Activated CD4-positive, alpha-beta memory T cell treated with anti-CD3 and anti-CD28 coated beads, Interleukin-2, amount 10 ng/mL, durations not matched to agents 7 days and 5 days (primary cell): ENCODE measurements at places on chromosomes 7 and 10.

GRCh38 chr7:12975412-12975811 is 288.0 kb downstream of the ARL4A start:
- DNase-seq = no peak

DNA sequence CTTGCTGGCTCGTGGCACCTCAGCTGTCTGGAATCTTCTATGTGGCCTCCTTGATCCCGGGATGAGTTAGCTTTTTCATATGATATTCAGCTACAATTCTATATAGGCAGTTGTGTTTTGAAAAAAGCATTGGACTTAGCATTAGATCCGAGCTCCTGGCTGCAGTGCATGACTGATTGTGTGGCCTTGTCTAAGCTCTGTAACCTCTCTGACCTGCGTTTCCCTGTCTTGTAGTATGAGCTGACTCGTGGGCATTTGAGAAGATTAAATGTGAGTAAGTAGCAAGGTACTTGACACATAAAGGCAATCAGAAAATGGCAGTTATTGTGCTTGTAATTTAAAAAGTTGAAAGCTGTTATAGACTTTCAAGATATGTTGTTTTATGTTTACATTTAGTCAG is 85.9 kb downstream of the CCNY start:
- no peak for DNase-seq

- no peak for DNase-seq
These were observed 7.8 kb downstream of the DCLRE1A start for GRCh38 chr10:113846036-113846435.

GRCh38 chr10:37831495-37832333 is 25.7 kb downstream of the ZNF248 start:
- DNase-seq = no peak

DNA sequence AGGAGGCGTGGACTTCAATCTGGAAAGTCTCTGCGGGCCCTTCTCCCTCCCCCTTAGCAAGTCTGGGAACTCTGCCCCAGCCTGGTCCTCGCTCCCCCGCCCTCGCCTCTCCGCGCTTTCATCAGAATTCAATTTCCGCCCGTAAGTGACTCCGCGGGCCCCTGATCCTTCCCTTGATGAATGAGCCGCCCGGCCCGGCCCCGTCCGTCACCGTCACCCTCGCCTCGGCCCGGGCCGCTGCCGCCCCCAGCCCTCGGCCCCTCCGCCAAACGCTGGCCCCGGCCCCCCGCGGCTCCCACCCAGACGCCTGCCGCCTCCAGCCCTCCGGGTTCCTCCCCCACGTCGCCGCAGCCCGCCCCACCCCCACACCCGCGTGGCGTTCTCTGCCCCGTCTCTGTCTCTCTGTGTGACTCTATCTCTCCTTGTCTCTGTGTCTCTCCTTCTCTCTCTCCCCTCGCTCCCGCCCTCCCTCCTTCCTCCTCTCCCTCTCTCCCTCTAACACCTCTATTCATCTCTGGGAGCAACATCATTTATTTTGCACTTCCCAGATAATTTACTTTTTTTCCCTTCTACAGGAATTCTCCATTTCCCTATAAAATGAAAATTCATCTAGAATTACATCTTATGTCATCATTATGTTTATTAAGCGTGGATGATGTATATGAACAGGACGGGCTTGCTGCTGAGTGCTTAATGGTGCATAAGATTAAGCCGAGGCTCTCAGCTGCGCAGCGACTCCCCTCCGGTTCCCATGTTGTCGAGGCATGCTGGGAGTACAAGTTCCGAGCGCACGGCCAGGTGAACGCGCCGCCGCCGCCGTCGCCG is 91.2 kb upstream of the PAX2 start:
- peak; percentile 37 for DNase-seq

- no peak for DNase-seq
These were observed 746.0 kb upstream of the POT1 start for GRCh38 chr7:125675640-125676039.

- no peak for DNase-seq
These were observed 230.0 kb upstream of the HABP2 start for GRCh38 chr10:113322843-113323242.

- no peak for DNase-seq
These were observed 231.9 kb upstream of the GRM3 start for GRCh38 chr7:86411814-86412213.

DNA sequence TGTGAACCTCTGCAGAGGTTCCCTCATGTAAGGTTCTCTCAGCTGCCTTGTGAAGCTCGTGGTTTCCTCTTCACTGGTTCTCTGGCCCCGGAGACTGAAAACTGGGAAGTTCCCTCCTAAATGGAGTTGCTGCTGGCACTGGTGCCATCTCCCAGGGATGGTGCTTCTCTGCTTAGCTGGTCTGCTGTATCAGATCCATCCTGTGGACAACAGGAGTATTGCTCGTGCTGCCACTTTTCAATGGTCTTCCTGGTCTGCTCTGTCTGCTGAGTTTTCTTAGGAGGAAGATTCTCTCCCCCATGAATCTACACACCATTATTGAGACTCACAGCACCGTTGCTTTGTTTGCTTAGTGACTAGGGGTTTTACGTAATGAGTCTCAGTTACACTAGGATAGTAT is 247.8 kb downstream of the OTUD1 start:
- DNase-seq = no peak

DNA sequence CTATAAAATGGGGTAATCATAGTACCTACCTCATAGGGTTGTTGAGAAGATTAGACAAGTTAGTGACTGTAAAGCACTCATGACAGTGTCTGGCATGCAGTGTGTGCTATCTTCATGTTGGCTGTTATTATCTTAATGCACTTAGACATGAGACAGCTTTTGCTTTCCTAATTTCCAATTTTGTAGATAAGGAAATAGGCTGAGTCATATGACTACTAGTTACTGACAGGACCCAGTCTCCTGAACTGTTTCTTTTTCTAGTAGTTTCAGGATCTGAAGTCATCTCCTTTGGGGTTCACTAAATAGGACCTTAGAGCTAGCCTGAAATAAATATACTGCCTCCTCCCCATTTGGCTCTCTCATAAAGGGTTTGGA is 74.2 kb downstream of the SNX10 start:
- DNase-seq = no peak

DNA sequence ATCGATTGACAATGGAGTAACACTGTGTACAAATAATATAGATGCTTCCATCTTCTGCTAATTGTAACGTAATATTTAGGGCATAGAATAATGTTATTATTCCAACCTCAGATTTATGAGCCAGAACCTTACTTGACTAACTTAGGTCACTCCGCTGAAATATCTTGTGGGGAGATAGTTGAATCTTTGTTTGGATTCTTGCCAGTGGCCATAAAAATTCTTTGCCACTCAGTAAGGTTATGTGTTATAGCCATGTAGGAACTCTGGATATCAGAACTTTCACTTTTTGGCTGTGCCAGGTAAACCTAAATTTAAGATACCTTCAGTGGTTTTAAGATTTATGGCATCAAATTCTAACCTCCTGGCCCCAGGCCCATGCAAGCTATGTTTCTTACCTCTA is 197.6 kb downstream of the WDR11 start:
- no peak for DNase-seq

GRCh38 chr10:80540981-80541750 is 3.5 kb downstream of the SH2D4B start:
- DNase-seq = no peak

- DNase-seq = peak; percentile 31
These were observed 936 bp downstream of the IGF2BP3 start for GRCh38 chr7:23469150-23469960.

DNA sequence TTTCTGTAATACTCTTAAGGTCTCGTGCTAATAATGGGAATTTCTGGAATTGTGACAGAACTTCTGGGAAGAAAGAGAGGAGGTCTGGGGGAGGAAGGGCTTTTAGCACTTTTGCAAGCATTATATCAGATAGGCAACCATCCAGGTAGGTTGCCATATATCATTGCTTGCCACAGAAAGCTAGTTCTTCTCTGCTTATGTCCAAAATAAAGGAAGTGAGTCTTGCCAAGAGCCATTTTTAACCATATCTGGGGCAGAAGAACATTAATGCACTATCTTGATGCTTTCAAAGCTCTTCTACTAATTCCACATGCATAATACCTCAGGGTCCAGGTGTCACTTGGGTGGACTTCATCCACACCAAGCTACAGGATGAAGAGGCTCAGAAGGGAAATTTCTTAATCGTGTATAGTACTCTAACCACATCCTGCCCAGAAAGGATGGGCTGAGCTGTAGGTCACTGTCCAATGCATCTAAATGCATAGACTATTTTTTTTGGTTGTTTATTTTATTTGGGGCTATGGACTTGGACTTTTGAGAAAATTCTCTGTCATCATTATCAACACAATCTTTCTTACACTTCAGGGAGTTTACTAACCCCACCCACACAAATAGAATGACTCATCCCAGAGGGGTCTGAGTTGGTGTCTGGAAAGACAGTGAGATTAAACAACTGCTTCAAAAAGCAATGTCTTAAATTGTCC is 68.9 kb upstream of the ADO start:
- no peak for DNase-seq

GRCh38 chr10:126021833-126022500 is 125.6 kb downstream of the FANK1 start:
- DNase-seq = no peak

GRCh38 chr7:34034728-34035127 is 129.4 kb downstream of the BMPER start:
- DNase-seq = no peak

- DNase-seq = no peak
These were observed 123.3 kb downstream of the MICU1 start for GRCh38 chr10:72502581-72502980.

GRCh38 chr10:121070275-121071070 is 219.3 kb downstream of the WDR11 start:
- no peak for DNase-seq

DNA sequence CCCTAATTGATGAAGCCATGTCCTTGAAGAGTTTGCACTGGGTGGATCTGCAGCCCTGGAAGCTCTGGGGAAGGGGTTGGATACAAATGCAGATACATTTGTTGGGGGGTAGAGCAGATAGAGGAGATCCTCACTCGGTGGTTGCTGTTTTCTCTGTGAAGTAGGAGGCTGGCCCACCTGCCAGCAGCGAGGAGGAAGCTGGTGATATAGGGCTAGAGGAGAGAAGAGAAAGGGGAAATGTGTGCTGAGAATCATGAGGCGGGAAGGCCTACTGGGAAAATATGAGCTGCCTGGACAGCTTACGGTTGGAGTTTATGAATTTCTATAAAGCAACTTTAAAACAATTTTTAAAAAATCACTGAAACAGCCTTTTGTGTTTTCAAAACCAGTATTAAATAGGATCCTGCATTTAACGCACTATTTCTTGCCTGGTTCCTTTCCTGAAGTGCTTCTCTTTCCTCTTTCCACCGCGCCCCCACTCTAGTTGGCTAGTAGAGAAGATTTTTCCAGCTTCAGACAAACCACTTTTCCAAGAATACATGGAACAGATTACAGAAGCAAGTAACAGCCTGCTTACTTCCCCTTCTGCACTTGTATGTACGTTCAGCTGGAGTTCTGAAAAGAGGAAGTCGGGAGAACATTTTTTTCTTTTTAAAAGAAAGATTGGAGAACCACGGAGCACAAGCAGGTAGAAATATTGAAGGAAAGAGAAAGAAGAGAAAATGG is 100.6 kb upstream of the GLCCI1 start:
- no peak for DNase-seq

GRCh38 chr7:5477723-5478531 is 54.3 kb upstream of the TNRC18 start:
- DNase-seq = no peak

DNA sequence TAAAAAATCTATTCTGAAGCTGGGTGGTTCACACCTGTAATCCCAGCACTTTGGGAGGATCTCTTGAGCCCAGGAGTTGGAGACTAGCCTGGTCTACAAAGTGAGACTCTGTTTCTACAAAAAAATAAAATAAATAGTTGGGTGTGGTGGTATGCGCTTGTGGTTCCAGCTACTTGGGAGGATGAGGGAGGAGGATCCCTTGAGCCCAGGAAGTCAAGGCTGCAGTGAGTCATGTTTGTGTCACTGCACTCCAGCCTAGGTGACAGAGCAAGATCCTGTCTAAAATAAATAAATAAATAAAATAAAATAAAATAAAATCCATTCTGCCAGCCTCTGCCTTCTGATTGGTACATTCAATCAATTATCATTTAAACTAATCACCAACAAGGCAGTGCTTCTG is 17.5 kb downstream of the ZNF33A start:
- DNase-seq = peak; percentile 28

- DNase-seq = peak; percentile 79
These were observed 13.1 kb upstream of the ARPC1A start for GRCh38 chr7:99312316-99313203.

- DNase-seq = no peak
These were observed 1.7 kb upstream of the CYP2C9 start for GRCh38 chr10:94936721-94937120.

GRCh38 chr7:103811997-103812396 is 177.5 kb downstream of the RELN start:
- DNase-seq = no peak

GRCh38 chr7:99504603-99505323 is at the start of gene ZKSCAN5:
Gene ZKSCAN5, plus strand, starts transcription at chr7:99504662. Its CDS starts 1,383 bp downstream, at chr7:99506045.
- DNase-seq = peak; percentile 97

GRCh38 chr10:86259901-86260562 is 106.6 kb downstream of the GRID1 start:
- DNase-seq = no peak

DNA sequence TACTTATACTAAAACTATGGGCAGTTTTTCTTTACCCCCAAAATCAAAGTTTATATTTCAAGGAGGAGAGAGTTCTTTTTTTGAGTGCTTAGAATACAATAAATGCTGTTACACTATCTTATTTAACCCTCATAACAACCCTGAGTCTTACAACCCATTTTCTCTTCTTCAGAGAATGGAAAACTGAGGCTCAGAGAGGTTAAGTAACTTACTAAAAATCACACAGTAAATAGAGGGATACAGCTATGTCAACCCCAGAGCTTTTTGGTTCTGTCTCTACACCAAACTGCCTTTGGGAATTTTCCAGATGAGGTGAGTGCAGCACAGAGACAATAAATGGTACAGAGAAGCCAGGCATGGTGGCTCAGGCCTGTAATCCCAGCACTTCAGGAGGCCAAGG is 25.6 kb upstream of the PIK3AP1 start:
- DNase-seq = no peak

DNA sequence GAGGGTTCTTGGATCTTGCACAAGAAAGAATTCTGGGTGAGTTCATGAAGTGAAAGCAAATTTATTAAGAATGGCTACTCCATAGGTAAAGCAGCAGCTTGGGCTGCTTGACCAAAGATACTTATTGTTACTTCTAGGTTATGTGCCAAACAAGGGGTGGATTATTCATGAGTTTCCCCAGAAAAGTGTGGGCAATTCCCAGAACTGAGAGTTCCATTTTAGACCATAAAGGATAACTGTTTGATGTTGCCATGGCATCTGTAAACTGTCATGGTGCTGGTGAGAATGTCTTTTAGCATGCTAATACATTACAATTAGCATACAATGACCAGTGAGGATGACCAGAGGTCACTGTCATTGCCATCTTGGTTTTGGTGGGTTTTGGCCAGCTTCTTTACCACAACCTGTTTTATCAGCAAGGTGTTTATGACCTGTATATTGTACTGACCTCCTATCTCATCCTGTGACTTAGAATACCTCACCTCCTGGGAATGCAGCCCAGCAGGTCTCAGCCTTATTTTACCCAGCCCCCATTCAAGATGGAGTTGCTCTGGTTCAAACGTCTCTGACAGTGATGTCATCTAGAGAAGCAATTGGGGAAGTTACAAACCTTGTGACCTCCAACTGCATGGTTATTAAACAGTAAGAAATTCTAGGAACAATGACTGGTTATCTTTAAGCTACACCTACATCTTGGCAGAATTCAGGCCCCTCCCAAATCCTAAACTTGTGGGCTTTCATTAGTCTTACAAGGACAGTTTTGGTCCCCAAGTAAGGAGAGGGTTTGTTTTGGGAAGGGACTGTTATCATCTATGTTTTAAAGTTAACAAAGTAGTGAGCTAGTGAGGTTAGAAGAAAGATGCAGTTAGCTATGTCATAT is 48.0 kb upstream of the INHBA start:
- no peak for DNase-seq
